Kidney epithelial cell (primary cell): ENCODE measurements at places on chromosomes 2 and 18.

DNA sequence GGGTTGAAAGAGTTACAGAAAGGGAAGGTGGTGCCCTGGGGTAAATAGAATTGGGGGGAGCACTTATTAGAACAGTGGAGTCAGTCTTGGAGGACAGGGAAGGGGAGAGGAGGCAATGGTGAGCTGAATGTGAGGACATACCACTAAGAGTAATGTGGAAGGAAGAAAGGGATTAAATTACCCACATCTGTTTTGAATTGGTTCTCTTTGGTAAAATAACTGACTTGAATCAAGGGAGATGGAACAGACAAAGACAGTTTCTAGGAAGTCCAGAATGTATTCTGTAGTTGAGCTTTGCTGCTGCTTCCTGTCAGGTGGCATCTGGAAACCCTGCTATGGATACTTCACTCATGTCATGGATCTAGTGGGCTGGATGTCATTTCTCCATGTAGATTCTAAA is 6.7 kb downstream of the SETBP1 start:
- DNase-seq: no peak

DNA sequence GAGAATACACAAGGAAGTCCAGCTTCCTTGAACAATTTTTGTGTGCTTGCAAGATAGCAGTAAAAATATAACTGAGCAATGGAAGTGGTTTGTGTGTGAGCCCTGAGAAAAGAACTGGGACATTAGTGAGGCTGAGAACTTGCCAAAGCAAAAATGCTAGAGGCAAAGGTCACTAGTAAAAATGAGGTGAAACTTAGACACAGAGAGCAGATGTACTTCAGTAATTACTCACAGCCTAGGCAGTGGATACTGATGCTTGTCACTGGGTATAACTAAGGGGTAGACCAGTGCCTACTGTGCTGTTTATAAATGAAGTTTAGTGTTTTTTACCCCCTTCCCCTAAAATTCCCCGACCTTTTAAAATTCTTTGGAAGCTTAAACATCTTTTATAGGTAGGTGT is 450.1 kb downstream of the LPIN1 start:
- no peak for DNase-seq

GRCh38 chr2:241686324-241686649 is 328 bp downstream of the DTYMK start:
- DNase-seq: no peak

GRCh38 chr2:240892925-240893324 is 3.0 kb downstream of the MAB21L4 start:
- DNase-seq: no peak

- no peak for DNase-seq
Measured at GRCh38 chr2:238439917-238440316, 13.2 kb downstream of the ASB1 start.

GRCh38 chr18:9575558-9575957 is 38.8 kb downstream of the PPP4R1 start:
- DNase-seq: peak; percentile 84

- DNase-seq: no peak
Measured at GRCh38 chr2:44746856-44747615, 194.5 kb upstream of the SIX3 start.

DNA sequence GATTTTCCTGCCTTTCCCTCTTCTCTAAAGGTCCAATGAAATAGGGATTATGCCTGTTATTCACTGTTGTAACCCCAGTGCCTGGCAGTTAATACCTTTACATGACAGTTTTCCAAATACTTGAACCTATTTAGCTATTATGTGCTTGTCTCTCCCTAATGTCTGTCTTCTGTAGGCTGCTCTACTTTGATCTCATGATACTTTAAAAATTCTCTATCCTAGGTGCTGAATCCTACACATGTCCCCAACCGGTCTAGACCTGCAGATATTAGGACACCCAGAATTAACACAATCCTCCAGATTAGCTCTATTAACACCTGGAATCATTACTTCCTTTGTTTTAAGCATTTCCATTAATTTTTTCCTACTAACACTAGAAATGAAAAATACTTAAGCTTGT is 7.3 kb downstream of the CEBPZ start:
- DNase-seq: no peak

- DNase-seq: peak; percentile 50
Measured at GRCh38 chr18:45730832-45731575, 7.0 kb downstream of the SLC14A1 start.

- no peak for DNase-seq
Measured at GRCh38 chr2:65737452-65738011, 305.1 kb upstream of the SPRED2 start.

DNA sequence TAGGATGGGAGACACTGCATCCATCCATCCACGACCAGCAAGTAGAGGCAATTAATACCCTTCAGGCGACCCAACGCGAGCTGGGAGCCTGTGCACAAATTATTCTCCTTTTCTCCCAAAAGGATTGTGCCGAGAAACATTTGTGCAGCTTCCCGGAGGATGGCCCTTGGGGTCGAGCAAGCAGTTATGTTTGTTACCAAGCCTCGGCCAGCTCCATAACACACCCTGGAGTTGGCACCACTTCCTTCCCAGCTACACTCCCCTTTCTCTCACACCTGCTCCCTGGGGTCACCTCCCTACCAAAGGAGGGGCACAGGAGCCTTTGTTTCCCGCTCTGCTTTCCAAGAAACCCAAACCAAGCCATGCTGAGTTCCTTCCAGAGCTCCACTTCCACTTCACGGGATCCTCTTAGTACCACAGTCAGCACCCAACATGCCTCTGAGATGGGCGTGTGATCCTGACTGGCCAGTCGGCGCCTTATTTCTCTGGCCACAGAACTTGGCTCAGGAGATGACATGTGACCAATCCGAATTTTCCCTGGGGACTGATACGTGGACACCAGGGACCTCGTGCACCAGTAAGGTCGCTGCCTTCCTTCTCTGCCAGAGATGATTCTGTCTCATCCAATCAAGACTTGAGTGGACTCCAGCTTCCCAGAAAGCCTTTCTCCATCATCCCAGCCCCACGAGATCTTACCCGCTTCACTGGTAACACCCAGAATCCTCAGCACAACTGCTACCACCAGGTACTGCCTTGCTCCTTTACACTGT is 28.5 kb downstream of the GPR55 start:
- no peak for DNase-seq

- no peak for DNase-seq
Measured at GRCh38 chr2:129800686-129801085, 178.8 kb upstream of the RAB6C start.

GRCh38 chr18:78868330-78869316 is 111.0 kb upstream of the SALL3 start:
- no peak for DNase-seq

- no peak for DNase-seq
Measured at GRCh38 chr2:129504646-129505045, 474.8 kb upstream of the RAB6C start.

DNA sequence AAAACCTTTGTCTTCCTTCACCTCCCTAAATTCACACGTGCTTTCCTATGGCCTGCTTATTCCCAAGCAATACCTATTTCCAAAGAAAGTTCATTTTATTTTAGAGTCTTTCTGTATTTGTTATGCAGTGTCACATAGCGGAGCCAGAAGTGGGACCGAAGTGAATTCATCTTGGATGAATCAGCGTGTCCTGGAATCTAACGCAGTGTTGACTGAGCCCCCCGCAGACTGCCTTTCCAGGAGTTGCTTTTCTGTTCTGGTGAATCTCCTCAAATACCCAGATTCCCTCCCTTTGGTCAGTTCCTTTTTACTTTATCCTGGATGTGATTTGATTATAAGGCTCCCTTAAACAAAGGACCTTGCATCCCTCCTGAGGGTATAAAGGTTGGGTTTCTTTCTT is 10.8 kb downstream of the ALPP start:
- no peak for DNase-seq

DNA sequence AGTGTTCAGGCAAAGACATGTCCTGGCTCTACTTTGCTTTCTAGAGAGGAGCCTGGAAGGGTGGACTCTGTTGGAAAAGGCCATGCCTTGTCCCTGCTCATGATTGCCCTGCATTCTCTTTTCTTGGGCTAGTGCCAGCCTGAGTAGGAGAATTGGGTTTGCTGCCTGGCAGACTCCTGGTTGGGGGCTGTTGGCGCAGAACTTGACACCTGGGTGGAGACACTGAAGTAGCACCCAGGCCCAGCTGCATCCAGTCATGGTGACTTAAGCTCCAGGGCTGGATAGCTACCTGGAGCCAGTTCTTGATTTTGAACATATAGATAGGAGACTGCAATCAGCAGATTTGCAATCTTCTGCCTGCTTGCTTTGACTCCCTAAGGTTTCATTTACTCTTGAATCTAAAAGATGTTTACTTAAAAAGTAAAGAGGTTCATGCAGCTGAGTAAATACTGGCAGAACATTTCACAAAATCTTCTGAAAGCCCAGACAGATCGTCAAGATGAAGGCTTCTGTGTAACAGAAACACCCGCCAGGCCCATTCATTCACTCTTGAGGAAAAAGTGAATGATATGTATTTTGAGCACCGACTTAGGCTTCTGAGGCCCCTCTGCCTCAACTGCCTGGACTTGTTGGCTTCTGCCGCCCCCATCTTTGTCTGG is 38.0 kb upstream of the YWHAQ start:
- DNase-seq: no peak

DNA sequence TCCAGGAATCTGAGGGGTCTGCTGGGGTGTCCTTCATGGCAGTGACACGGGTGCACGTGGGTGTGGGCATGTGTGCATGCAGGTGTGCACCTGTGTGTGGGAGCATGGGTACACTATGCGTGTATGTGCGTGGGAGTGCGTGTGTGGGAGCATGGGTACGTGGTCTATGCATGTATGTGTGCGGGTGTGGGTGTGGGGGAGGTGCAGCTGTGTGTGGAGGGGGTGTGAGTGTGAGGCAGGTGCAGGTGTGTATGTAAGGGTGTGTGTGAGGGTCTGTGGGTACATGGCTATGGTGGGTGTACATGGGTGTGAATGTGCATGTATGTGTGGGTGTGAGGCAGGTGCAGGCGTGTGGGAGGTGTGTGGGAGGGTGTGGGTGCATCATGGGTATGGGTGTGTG is 36.3 kb downstream of the EIPR1 start:
- DNase-seq: no peak

DNA sequence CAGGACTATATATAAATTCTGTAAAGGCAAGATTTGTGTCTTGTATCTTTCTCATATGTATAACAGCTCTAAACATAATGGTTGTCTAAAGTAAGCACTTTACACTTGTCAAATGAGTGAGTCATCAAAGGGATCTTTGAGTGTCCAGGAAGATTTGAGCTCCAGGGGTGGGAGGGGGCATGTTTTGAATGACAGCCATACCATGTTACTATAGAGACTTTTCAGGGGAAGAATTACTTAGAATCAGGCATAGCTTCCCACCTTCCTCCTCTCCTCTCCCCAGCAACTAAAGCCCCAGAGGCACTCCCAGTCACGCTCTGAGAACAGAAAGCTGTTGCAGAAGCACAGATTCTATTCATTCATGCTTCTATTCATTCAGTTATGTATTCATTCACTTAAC is 65.8 kb upstream of the ALK start:
- no peak for DNase-seq

- DNase-seq: no peak
Measured at GRCh38 chr2:36427790-36428243, 72.2 kb downstream of the CRIM1 start.

DNA sequence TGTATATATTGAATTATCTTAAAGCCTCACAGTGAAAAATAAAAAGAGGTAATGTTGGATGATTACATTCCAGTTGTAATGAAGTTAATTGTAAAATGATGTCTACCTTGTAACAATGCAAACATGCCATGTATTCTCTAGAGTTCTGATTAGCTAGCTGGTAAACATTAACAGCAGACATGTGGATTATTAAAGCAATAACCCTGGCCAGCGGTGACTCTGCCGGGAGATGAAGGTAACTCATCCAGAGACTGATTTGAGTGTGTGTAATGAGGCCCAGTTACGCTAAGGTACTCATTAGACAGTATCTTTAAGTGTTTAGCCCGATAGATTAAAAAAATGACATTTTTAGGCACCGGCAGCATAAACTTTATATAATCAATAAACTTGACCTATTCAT is 79.6 kb upstream of the REV1 start:
- no peak for DNase-seq
